Spinal cord (tissue), 10 donors: ENCODE measurements at places on chromosomes 5 and 9. TPM values are rescaled to one million over a fixed set of nuclear protein-coding genes. Genes with fewer than 3 reads are reported as not detected.

The FAM169A gene
- 62.9 TPM for total RNA-seq

The COL15A1 gene
- total RNA-seq: 91.4 TPM

The ZMYND19 gene
- 10.2 TPM for total RNA-seq

The PRLR gene
- total RNA-seq: 5.3 TPM

The TRPM6 gene
- 1.9 TPM for total RNA-seq

The BDP1 gene
- total RNA-seq: 36.5 TPM

The PRUNE2 gene
- 19.7 TPM for total RNA-seq

The MEF2C gene
- 77.9 TPM for total RNA-seq

The PCDHGA5 gene
- total RNA-seq: 7.9 TPM

The PRR16 gene
- 1.6 TPM for total RNA-seq

The CRHBP gene
- total RNA-seq: 1.0 TPM

The BTNL8 gene
- 0.50 TPM for total RNA-seq

The INSYN2B gene
- 5.3 TPM for total RNA-seq

The ANKH gene
- 46.5 TPM for total RNA-seq

The SH2D3C gene
- 11.6 TPM for total RNA-seq

The ZBTB34 gene
- 24.5 TPM for total RNA-seq

The ANKRD31 gene
- total RNA-seq: 0.59 TPM

The SOHLH1 gene
- total RNA-seq: 0.99 TPM

The ST8SIA4 gene
- 10.0 TPM for total RNA-seq

The PCDHB10 gene
- total RNA-seq: 5.9 TPM

The ACTBL2 gene
- not detected for total RNA-seq

The EXOC3 gene
- total RNA-seq: 44.2 TPM

The ANKRD20A1 gene
- 8.5 TPM for total RNA-seq
